ENCODE measurements at places on chromosomes 7 and 10. TPM values are rescaled to one million over a fixed set of nuclear protein-coding genes. Genes with fewer than 3 reads are reported as not detected.

- no peak for DNase-seq
These were observed 807.4 kb downstream of the TNS3 start for GRCh38 chr7:46774515-46774914.

GRCh38 chr10:21334891-21335696 is 190.4 kb downstream of the SKIDA1 start:
- DNase-seq, result no peak

DNA sequence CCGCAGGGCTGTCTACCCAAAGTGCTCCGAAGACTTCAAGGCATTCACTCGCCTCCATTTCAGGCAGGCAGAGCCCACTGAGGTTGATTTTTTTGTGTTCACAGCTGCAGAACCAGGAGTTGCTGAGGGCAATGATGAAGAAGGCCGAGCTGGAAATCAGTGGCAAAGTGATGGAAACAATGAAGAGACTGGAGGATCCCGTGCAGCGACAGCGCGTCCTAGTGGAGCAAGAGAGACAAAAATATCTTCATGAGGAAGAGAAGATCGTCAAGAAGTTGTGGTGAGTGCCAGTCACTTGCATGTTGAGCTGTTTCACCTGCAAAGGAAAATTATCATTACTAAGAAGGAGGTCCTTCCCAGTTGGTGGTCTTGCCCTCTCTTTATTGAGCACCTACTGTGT is 210.5 kb downstream of the ARHGAP21 start:
- peak; percentile 47 for DNase-seq

GRCh38 chr10:35058134-35058533 is 32.0 kb downstream of the CUL2 start:
- no peak for DNase-seq

The SMO gene
- 29.6 TPM for total RNA-seq

The LZTS2 gene
- total RNA-seq, result 37.1 TPM

All from SK-MEL-5 (cell line).